ENCODE measurements at places on chromosomes 7 and 10. TPM values are rescaled to one million over a fixed set of nuclear protein-coding genes. Genes with fewer than 3 reads are reported as not detected.

DNA sequence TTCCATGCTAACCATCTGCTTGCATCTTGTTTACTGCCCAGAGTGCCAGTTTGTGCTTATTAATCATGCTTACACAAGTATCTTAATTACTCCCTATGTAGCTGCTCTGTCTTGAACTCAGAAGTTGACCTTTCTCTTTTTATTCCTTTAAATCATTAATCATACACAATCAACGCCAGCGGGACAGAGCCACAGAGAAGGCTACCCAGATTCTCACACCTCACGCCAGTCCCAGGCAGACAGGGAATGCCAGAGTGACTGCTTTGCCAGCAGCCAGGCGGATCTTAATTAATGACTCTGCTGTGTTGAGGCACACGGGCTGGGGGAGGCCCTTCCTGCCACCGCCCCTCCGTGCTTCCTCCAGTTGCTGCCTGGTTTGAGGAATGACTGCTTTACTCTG, 229.4 kb downstream of the LRMDA start:
- no peak for DNase-seq

- no peak for DNase-seq
Observed at GRCh38 chr7:103093429-103093828, 18.5 kb downstream of the ARMC10 start.

DNA sequence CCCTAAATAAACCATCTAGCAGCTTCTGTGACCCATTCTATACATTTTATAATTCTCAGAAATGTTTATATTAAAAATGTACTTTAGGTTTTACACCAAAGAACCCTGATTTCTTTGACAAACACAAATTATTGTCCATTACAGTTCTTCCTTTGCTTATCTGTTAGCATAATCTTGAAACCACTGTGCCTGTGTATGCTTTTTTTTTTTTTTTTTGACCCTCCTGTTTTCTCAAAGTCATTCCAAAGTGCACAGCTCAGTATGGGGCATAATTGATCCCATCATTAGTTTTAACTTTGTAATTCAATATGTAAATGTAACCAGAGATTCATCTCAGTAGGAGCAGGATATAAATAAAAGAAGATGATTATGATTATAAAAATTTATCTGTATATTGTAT, 229.3 kb downstream of the DGKB start:
- no peak for DNase-seq

GRCh38 chr10:91550021-91550420, 82.8 kb downstream of the PPP1R3C start:
- no peak for DNase-seq

DNA sequence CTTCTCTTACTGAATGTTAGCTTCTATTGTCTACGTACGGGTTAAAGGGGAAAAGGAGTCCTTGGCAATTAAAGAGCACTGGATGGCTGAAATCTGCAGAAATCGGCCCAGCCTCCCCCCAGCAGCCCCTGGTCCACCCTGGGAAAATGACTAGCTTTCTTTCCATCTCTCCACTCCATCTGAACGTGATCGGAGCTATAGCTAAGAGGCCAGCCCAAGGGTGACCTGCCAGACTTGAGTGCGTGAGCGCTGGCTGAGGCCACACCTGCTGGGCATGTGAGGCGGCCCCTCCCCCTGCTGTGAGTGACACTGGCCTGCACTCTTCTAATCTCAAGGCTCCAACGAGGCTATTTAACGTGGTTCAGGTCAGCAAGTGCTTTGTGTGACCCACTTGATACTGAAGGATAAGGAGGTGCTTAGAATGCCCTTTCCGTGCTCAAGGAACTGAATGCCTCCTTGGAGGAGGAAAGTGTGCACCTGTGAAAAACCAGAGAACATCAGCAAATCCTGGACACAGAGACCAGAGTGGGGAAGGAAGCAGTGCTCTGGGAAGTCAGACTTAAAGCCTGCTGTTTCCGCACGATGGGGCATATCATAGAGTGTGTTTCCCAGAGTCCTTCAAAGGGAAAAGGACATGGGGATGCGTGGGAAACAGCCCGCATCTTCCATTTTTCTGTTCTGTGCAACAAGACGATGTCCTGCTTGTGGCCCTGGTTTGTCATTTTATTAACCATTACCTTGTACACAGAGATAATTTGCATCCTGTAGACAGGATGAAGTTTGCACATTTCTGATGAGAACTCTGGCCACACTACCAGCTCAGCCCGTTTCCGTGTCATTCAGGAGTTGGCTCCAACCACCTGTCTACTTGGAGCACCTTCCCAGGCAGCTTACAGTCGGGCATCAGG, 12.5 kb upstream of the MNX1 start:
- DNase-seq: peak; percentile 52

DNA sequence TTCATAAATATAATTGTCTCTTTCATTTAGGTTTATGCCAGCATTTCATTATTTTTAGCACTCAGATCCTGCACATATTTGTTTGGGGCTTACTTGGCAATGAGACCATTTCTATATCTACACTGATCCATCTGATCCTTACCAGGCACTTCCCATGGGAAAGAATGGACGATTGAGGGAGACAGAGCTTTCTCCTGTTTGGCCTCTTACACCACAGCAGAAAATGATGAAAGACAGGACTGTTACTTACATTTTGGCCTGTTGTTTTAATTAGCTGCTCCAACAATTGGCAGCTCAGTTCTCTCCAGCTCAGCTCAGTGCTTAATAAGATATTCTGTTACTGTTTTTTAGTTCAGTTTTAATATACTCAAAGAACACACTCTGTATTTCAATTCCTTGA, 77.6 kb upstream of the RSU1 start:
- DNase-seq: no peak

DNA sequence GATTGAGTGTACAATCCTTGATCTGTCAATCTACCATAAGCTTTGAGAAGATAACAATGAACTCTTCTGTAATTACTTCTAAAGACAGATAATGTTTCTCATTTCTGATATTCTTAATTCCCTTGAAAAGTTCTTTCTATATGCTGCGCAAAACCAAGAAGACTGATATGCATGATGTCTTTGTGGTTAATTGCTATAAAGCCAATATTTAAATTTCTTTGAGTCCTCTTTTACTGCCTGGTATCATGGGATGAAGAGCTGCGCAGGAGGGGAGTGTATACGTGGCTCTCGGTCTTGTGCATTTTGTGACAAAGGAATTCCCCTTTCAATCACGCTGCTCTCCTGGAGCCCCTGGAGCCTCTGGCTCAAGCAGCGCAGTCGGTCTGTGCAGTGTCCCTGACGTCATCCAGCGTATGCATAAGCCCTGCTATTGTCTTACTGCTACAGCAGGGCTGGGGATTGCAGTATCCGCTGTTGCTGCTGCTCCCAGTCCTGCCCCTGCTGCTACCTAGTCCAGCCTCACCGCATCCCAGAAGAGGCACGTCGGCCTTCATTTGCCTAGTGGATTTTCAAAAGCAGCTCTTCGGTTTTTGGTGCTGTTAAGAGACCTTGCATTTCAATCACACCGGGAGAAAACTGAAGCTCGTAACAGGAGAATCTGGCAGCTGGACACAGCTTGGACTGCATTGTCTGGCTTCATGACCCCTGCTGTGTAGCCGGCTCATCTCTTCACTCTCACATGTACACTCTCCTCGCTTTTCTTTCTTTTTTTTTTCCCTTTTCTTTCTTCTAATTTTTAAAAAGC, 66.7 kb downstream of the ST7 start:
- DNase-seq: peak; percentile 24

DNA sequence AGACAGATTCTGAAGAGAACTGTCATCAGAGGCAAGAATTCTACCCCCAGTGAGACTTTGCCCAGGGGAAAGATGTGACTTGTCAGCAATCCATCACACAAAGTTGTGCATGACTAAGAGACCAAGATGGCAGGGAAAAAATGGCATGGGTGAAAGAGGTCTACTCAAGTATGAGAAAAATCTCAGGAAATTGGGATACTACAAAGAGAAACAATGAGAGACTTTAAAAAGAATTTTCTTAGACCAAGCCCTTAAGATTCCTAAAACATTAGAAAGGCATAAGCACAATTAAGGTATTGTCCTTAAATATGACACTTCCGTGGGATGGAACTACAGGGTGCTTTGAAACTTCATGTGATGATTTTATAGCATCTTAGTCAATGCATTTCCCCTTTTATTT, 45.6 kb upstream of the PDE1C start:
- DNase-seq: no peak

DNA sequence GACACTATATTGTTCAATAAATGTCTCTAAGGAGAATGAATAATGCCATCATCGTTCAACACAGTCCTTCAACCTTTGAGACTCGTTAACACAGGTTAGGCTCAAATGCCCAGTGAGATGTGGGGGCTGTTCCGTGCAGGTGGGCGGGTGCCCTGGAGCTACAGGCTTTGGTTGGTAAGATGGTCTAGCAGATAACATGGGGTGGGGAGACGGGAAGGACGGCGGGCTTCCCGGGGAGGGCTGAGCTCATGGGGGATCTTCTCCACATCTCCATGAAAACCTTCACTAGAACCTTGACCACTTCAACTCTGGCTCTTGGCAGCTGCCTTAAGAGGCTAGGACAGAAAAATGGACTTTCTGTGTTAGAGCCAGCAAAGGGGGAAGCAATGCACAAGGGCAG, 134.1 kb upstream of the TCERG1L start:
- DNase-seq: peak; percentile 73

- no peak for DNase-seq
Observed at GRCh38 chr10:15609246-15609645, 110.5 kb downstream of the ITGA8 start.

DNA sequence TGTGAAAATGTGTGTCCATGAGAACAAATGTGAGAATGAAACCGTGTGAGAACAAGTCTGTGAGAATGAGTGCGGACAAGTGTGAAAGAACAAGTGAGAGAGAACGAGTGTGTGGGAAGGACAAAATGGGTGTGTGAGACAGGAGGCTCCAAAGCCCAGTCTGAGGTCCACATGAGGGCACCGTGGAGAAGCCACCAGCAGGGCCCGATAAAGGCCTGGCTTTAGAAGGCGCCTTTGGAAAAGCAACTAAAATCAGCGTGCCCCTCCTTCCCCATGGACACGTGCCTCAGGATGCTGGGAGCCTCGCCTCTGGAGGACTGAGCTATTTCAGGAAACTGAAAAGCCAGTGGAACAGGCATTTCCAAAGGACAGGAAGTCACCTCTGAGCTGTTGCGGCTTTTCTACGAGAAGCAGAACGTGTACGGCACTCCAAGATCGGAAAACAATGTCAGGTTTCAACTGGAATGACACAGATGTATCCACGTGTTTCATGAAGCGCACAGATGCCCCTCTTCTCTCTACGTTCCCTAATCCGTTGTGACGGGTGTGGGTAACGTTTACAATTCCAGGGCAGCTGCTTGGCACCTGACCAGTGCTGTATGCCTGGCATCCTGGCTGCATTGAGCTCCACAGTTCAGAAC, 46.4 kb downstream of the ESYT2 start:
- DNase-seq: peak; percentile 59

- no peak for DNase-seq
Observed at GRCh38 chr7:151415375-151416105, 5.7 kb upstream of the WDR86 start.

- no peak for DNase-seq
Observed at GRCh38 chr10:22655312-22655981, 58.9 kb downstream of the PIP4K2A start.

GRCh38 chr7:73774923-73775322, 4.9 kb upstream of the CLDN3 start:
- no peak for DNase-seq

DNA sequence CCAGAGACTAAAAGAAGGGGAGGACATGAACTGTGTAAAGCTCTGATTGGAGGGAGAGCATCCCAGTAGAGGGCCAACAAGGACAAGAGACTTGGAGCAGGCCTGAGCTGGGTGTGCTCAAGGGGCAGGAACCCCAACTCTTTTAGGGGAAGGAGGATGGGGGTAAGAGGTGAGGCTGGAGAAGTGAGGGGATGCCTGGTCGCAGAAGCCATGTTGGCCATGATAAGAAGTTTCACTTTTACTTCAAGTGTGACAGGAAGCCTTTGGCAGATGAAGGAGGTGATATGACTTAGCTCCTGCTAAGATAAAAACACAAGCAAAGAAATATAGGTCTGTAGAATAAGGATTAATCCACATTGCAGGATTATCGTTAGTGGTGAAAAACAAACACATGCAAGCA, 208.3 kb downstream of the JAZF1 start:
- no peak for DNase-seq

DNA sequence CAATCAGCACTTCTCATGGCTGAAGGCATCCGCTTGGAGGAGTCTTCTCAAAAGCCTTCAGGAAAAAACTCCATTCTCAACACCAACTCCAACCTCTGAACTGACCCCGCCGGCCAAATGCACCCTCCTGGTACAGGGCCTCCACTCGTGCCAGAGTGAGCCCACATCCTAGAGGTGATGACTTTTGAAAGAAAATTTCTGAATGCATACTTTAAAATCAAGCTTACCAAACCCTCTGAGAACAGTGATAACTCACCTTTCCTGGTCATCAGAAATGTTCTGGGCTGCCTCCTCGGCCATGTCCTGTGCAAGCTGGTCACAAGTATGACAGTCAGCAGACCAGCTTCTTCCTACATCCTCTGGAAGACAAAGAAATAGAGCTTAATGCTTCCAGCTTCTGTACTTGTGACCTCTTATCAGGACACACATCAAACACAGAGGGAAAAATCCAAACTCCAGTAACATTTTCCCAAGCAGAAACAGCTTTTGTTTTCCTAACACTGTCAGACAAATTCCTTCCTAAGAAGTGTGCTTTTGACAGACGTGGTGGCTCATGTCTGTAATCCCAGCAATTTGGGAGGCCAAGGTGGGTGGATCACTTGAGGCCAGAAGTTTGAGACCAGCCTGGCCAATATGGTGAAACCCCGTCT, at the start of gene PKD1L1:
PKD1L1 (minus strand) TSS at position 326 of the 650 bp plus-strand sequence; CDS start at position 300, 26 bp downstream.
- peak; percentile 70 for DNase-seq

DNA sequence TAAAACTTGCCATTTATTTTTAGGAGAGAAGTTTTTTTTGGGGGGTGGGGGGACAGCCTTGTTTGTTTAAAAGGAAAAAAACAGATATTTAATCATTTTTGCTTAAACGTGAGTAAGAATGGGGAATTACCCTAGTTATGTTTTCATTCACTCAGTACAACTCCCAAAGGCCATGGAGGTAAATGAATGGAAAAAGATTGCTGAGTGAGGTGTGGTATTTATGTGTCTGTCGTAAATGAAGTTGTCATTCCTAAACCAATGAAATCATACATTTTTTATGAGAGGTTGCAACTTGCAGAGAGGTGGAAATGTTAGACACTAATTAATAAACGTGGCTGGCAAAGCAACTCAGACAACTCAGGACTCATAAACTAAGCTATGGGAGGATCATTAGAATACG, 218.1 kb downstream of the CELF2 start:
- DNase-seq: no peak

GRCh38 chr7:119175911-119176627, 951.6 kb downstream of the ANKRD7 start:
- no peak for DNase-seq

The OR13A1 gene
- not detected for total RNA-seq

The NEBL gene
- 68.5 TPM for total RNA-seq

The TMEM196 gene
- total RNA-seq: not detected

The SH2D4B gene
- total RNA-seq: not detected

The ZCWPW1 gene
- 4.1 TPM for total RNA-seq

The SFTPA1 gene
- not detected for total RNA-seq

The PLEKHS1 gene
- total RNA-seq: 0.36 TPM

The ANXA8L1 gene
- total RNA-seq: 368 TPM

The OR2A12 gene
- not detected for total RNA-seq

The ABCB4 gene
- 2.1 TPM for total RNA-seq

The SHTN1 gene
- 23.1 TPM for total RNA-seq

The CALN1 gene
- total RNA-seq: 11.2 TPM

The GLCCI1 gene
- total RNA-seq: 27.1 TPM

The TMEM236 gene
- 0.95 TPM for total RNA-seq

The SLC18A3 gene
- not detected for total RNA-seq

The TYW1B gene
- 4.3 TPM for total RNA-seq

The SRRM3 gene
- total RNA-seq: 9.9 TPM

The ABCB1 gene
- total RNA-seq: 0.91 TPM

The UTF1 gene
- total RNA-seq: not detected

Measured in lower leg skin (tissue), 4 donors.